ENCODE measurements at places on chromosomes 3 and 15.

GRCh38 chr3:126527455-126528211 is 3.7 kb downstream of the CHST13 start:
- no peak for DNase-seq

DNA sequence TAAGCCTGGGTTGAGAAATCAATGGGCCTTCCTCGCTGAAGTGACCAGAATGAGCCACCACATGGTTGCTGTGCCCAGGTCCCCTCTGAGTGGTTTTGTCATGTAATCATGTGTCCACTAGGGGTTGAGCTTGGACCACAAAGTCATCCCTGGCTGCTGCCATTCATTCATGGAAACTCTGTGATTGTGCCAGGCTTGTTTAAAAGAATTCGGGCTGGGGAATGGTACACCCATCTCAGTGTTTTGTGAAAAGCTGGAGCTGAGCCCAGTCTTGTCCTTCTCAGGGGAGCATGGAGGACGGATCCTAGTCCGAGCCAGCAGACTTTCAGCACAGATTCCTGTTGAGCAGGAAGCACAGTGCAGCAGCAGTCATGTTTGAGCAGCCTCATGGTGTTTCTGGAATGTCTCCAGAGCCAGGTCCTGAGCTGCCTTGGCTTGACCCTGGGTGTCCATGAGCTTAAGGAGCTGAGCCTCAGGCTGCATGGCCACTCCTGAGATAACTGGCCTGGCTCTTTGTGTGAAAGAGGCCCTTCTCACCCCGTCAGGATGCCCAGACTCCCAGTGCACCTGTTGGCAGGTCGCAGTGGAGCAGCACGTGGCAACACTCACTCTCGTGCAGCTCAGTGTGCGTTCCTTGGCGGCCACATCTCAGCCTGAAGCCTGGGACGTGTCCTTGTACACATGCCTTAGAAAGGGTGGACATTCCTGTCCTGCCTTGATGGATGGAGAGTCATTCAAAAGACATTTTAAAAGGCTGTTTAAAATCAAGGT is 260.3 kb upstream of the TPM1 start:
- DNase-seq, result peak; percentile 50

GRCh38 chr3:155647206-155647605 is 97.7 kb downstream of the PLCH1 start:
- DNase-seq, result no peak

DNA sequence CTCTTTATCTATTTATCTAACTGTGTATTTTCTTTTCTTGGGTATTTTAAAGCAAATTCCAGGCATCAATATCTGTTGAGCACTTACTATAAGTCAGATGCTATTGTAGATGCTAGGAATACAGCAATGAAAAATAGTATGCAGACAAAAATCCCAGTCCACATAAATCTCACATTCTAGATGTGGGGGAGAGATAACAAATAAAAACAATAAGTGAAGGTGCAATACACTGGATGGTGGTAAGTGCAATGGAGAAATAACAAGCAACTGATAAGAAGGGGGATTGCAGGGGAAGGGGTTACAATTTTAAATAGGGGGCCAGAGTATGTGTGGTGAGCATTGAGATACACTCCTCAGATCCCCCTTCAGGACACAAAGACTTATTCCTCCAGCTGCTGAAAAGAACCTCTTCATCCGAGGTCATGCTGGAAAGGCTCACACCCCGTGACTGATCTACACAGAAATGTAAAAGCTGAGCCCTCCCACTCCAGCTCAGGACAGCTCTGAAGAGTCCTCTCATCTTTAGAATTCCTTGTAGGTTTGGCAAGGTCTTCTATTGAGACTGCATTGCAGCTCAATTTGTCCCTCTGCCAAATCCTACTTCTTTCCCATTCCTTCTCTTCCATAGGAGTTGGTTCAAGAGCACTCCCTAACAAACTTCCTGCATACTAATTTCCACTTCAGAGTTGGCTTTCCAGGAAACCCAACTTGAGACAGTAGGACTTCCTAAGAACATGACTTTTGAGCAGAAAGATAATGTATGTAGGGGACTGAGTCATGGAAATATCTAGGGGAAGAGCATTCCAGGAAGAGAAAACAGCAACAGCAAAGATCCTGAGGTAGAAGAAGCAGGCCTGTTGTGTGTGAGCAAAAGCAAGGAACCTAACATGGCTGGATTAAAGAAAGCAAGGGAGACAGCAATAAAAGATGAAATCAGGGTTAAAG is 8.1 kb upstream of the SCG3 start:
- no peak for DNase-seq

- no peak for DNase-seq
Measured at GRCh38 chr3:118011910-118012309, 1022.7 kb downstream of the IGSF11 start.

- DNase-seq, result peak; percentile 85
Measured at GRCh38 chr3:183447206-183448001, 19.0 kb upstream of the MCF2L2 start.

- DNase-seq, result no peak
Measured at GRCh38 chr3:124526601-124527000, 203.7 kb upstream of the UMPS start.

DNA sequence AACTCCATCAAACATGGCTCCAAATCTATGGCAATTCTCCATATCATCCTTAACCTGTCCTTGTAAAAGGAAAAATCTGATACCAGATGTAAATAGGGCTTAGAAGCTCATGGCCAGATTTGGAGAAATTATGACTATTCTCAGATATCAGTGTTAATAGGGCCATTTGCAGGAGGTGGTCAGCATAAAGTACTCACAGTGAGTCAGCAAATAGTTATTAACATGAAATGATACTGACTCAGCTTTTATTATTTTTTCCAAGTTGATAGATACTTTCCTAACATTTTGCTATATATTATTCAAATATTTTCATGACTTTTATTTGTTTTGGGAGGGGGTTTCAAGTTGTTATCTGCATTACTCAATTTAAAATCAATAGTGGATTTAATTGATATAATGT is 255.8 kb downstream of the MFSD1 start:
- no peak for DNase-seq

DNA sequence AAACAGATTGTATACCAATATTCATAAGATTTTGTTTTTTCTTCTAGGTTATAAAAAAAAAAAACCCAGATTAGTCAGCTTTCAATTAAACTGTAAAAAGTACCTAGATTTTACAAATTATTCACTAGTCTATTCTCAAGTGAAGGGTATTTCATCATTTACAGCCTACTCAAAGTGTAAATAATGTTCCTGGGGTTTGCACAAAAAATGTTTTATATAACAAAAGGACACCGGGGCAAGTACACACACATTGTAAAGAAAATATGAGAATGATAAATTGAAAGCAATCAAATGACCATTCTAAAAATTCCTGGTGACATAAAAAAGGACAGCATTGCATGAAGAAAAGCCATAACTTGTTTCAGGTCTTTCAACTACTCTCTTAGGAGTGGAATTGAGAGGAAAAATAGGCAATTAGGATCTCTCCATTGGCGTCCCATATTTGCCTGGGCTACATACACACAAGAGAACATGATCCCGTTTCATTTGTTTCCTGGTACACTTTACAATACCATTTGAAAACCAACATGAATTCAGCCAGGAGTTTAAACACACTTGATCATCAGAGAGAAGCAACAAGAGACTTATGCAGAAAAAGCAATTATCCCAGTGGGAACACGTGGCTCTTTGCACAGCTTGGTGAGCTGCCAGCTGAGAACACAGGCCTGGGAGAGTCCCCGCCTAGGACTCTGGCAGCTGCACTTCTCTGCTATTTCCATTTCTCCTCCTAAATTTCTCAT is 1039.2 kb downstream of the ROBO1 start:
- no peak for DNase-seq

GRCh38 chr15:90807786-90808086 is 60.7 kb upstream of the FURIN start:
- no peak for DNase-seq

- peak; percentile 77 for DNase-seq
Measured at GRCh38 chr3:63967675-63968611, 55.4 kb downstream of the PSMD6 start.

DNA sequence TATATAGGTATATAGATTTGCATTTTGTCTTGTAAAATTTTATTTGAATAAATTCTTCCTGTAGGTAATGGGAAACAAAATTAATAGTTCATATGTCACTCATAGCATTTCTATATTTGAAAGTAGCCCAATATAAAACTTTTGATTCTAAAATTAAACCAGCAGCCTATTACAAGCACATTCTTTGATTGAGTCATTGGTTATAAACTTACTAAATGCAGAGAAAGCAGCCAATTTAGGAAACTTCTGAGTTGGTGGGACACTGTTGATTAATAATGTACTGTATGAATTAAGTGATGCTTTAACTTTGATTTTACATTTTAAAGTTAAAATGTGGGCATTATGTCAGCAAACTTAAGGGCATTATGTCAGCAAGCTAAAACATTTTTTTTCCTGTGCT is 34.5 kb downstream of the NR1D2 start:
- DNase-seq, result no peak

Data from erythroblast (primary cell).